ENCODE measurements at places on chromosomes 16 and 17.

DNA sequence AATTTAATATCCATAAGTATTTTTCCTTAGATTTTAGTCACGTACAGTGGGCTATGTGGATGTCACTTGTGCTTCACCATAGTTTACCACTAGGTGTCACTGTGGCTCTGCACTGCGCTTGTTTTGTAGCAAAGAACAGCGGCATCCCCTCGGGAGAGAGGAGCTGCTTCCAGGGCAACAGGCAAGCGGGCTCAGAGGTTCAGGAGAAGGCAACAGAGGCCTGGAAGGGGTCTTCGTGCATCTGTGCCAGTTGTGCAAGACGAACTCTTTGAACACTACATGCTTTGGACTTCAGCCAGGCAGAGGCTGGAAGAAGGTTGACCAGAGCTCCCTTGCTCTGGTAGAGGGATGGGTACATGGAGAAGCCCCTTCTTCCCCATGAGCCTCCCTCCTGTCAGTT is 20.6 kb downstream of the CYB561 start:
- DNase-seq: peak; percentile 29

DNA sequence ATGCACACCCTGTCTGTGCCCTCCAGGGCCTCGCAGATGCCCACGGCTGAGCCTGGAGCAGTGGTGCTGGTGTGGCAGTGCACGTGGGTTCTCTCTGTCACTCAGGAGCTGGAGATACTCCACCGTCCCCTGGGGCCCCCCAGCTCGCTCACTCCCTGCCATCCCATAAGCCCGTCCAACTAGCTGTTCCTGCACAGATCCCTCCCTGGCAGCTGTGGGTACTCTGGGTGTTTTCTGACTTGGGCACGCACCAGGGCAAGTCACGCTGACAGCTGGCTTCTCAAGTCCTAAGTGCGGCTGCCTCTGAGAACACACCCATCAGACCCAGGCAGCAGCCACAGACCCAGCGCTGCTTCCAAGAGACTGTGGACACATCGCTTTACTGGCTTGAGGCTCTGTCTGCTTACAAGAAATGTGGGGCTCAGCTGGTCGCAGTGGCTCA is 25.4 kb upstream of the ITGB4 start:
- DNase-seq: no peak

- DNase-seq: no peak
These were observed 5.2 kb downstream of the KCNG4 start for GRCh38 chr16:84234321-84235241.

- no peak for DNase-seq
These were observed 10.6 kb downstream of the RHBDL3 start for GRCh38 chr17:32276171-32276601.

GRCh38 chr17:74359916-74360315 is 1.8 kb downstream of the BTBD17 start:
- DNase-seq: no peak

- no peak for DNase-seq
These were observed 215.6 kb upstream of the MAF start for GRCh38 chr16:79816081-79816497.
